ENCODE measurements at places on chromosomes 1 and 21.
A peak's percentile ranks its signal among the peaks of the same experiment; 100 is the strongest.

DNA sequence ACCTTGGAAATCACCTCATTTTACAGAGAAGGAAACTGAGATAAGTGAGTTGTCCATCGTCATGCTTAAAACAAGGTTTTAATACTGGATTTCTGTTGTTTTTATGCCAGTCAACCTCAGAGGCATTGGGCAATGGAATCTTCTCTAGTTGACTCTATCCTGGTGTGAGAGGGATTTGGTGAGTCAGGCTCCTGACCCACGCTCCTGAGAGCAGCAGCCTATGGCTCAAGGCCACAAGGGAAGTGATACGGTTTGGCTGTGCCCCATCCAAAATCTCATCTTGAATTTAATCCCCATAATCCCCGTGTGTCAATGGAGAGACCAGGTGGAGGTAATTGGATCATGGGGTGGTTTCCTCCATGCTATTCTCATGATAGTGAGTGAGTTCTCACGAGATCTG is 90.1 kb downstream of the TLR5 start:
- no peak for DNase-seq

- DNase-seq: no peak
Measured at GRCh38 chr1:221234791-221235190, 355.5 kb downstream of the HLX start.

- no peak for DNase-seq
Measured at GRCh38 chr1:115068826-115069585, 20.3 kb downstream of the TSPAN2 start.

GRCh38 chr1:222394224-222394623 is 153.7 kb downstream of the HHIPL2 start:
- DNase-seq: no peak

DNA sequence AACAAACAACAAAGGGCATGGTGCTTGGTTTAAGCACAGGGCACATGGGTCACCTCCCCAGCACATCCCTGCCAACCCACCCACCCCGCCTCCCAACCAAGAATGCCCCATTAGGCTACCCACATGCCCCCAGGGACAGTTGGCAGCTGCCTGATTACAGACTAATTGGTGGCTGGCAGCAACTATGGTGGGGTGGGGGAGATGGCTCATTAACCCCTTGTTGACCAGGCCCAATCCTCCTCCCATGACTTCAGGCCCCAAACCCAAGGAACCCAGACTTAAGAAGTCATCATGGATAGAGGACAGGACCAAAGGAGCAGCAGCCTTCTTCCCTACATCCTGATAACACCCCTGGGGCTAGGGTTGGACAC is 1.3 kb downstream of the RIMS3 start:
- no peak for DNase-seq

- no peak for DNase-seq
Measured at GRCh38 chr21:39673736-39674135, 61.0 kb downstream of the B3GALT5 start.

- DNase-seq: no peak
Measured at GRCh38 chr1:24316645-24317044, 2.5 kb upstream of the GRHL3 start.

DNA sequence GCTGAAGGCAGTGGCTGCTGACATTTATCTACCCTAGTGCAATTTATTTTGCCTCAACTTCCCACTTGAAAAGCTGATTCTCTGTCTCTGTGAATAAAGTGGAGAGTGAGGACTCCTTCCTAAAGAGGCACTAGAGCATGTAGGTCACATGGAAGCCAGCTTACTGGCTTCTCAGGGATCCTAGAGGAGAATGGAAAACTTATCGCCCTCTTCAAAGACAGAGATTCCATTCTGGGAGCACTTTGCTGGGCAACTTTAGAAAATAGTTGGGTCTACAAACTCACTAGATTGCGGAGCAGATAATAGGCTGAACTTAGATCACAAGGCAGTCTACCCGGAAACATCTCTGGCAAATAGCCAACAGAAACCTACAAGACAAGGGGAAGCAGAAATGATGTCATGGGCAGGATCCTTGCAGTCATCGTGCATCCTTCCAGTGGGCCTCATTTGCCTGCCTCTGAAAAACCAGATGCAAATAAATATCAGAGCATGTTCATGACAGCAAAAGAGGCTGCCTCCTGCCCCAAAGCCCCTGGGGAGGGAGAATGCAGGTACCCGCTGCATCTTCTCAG is 104.8 kb upstream of the BARHL2 start:
- DNase-seq: no peak

GRCh38 chr1:24094554-24094953 is 17.4 kb downstream of the MYOM3 start:
- no peak for DNase-seq

DNA sequence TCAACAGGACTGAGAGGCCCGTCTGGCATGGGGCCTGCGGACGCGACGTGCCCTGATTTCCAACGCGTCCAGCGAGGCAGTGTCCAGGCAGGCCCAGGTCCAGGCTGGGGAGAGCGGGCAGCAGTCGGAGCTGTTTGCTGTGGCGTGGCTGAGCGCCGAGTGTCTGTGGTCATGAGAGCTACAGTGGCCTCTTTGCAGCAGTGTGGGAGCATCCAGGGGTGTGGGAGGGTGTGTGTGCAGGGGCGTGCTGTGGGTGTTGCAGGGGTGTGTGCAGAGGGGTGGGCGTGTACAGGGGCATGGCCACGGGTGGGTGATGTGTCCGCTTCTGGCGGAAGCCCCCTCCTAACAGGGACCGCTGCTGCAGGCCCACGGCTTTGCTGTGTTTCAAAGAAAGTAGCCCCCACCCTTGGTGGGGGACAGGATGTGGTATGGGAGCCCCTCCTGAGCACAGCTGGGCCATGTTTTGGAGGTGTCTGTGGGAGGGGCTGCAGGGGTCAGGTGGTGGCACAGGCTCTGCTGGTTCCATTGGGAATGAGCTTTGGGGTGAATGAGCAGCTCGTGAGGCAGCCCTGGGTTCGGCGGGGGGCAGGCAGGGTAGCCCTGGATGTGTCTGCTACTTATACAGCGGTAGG is 17.7 kb downstream of the PLCH2 start:
- no peak for DNase-seq

DNA sequence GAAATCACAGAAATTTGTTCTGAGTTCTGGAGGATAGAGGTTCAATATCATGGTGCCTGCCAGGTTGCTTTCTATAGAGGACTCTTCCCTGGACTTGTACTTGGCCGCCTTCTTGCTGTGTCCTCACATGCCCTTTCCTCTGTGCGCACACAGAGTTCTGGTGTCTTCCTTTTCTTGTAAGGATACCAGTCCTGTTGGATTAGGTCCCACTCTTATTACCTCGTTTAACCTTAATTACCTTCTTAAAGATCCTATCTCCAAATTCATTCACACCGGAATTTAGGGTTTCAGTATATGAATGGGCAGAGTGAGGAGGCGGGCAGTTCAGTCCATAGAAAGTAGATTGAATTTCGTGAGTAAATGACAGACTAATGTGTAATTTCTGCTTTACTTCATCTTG is 413.9 kb downstream of the NCAM2 start:
- no peak for DNase-seq

DNA sequence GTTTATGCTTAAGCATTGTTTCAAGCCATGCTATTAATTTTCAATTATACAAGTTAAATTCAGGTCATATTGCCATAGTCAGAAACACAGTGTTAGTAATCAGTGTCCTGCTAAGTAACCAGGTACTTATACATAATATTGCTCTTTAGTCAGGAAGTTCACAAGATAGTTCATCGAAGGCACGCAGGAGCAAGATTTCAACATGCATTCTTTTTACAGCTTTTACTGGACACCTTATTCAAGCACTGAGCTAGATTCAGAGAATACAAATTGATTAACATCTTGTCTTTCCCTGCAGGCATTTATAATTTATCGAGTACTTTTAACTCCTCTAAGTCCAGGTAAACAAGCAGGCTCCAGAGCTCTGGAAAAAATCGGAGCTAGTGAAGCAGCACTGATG is 202.3 kb upstream of the BRINP3 start:
- DNase-seq: no peak

- DNase-seq: no peak
Measured at GRCh38 chr1:156284112-156284511, at the start of gene TMEM79. TMEM79 (plus strand) TSS chr1:156284325; CDS start chr1:156285227, 902 bp downstream.

DNA sequence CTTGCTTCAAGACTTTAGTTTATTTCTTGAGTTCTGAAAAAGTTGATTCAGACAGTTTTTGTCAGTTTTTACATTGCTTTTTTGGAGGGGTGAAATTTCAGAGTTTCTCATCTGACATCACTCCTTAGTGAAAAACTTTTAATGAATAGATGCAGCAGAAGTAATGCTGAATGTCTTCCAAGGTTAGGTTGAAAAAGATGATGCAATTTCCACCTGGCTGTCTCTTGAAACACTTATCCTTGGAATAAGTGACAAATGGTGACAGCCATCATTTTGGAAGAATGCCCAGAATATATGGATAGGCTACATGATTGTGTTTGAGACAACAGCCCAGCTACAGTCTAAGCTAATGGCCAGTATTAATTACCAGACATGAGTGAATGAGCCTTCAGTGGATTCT is 140.8 kb downstream of the ZNF644 start:
- DNase-seq: no peak

- DNase-seq: no peak
Measured at GRCh38 chr1:166069390-166069789, 97.4 kb downstream of the FAM78B start.

GRCh38 chr21:33078907-33079582 is 9.1 kb downstream of the OLIG1 start:
- peak; percentile 20 for DNase-seq

DNA sequence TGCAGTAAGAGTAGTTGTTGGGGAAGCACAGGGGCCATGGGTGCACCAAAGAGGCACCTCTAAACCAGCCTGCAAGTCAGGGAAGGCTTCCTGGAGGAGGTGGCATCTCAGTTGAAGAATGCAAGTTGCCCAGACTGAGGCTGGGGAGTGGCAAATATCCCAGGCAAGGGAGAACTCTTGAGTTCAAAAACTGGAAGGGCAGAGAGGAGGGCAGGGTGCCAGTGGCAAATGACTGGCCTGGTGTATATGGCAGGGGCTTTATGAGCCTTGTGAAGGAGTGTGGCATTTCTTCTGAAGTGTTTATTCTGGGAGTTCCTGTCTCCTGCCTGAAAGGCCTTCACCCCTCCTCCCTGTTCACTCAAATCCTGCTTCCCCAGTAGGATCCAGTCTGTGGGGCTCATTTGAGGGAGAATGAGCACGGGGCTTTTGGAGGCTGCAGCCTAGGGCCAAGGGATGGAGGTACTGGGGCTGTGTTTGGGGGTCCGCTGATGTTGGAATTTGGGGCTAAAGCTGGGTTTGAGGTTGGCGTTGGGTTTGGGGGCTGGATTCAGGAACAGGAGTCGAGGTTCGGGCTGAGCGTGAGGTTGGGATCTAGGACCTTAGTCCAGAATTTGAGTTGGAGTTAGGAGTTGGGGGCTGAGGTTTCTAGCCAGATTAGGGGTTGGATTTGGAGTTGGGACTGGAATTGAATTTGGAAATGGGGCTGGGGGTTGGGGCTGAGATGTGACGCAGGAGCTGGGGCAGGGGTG is at the start of gene TMEM125:
TSS of gene TMEM125 (plus strand) at position 357 of the 749 bp plus-strand sequence. CDS start 2,740 bp downstream, outside the sequence.
- DNase-seq: no peak

All from stimulated activated CD8-positive, alpha-beta memory T cell treated with anti-CD3 and anti-CD28 coated beads, Interleukin-12 subunit alpha, Interleukin-12 subunit beta, amount 100 ng/mL, for 1 hour (primary cell).